Brain (organoid and tissue), 16 donors: ENCODE measurements at places on chromosomes 4 and X.
A peak's percentile ranks its signal among the peaks of the same experiment; 100 is the strongest.

DNA sequence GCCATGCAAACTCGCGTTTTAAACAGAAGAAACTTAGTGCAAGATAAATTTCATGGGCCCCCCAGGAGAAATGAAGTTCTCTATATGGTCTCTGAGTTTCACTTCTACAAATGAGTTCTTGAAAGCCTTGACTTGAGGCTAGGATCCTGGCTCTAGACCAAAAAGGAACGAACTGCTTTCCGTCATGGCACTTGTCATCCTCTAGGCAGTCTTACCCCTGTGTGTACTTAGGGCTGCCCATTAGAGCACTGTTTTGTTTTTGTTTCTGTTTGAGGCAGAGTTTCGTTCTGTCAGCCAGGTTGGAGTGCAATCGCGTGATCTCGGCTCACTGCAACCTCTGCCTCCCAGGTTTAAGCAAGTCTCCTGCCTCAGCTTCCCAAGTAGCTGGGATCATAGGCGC, 29.0 kb downstream of the RNF4 start:
- no peak for DNase-seq

DNA sequence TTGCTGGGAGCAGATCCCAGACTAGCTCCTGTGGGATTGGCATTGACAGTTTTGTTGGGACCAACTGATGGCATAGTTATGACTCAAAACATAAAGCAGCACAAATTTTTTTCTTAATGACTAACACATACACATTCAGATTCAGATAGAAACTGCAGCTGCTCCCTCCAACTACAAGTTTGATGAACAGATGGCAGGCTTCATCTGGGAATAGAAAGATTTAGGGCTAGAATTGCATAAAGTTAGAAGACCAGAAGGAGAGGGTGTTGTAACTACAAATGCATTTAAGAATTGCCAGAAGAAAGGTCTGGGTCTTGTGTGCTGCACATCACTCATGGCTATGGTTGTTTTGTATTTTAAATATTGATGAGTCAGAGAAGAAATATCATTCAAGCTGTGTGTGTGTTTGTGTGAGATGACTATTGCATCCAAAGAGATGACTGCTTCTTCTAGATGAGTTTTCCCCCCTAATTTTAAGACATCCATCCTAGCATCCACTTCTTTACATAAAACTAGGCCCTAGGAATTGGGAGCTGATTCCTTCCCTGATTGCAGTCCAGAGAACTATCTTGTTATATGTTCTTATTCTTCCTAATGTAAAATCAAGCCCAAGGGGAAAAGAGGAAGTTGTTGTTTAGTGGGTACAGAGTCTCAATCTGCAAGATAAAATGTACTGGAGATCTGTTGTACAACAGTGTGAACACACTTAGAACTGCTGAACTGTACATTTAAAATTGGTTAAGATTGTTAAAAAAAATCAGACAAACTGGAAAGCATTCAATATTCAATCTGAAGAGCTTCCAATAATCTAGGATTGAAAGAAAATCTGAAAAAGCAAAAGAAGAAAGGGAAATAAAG, 175.1 kb downstream of the PARM1 start:
- peak; percentile 42 for DNase-seq

DNA sequence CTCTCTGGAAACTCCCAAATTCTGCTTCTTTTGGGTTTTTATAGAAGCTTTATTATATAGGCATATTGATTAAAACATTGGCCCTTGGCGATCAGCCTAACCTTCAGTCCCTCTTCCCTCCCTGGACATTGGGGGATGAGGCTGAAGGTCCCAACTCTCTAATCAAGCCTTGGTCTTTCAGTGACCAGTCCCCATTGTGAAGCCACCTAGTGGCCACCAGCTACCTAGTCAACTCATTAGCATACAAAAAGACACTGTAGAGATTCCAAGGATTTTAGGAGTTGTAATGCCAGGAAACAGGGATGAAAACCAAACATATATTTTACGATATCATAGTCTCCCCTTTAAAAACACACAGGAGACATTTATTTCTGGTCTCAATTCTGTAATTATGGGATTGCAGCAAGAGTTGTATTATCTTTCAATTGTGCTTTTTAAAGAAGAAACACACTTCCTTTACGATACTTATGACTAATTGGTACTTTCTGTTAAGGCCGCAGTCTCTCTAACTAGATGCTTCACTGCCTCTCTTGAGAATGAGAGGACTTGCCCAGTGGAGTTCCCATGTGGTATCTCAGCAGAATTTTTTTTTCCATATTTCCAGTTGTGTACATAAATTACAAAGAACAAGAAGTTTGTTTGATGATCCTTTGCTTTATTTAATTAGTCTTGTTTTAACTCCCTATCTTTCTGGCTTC, 58.2 kb downstream of the WDR17 start:
- no peak for DNase-seq

- DNase-seq = no peak
These were observed 302.0 kb downstream of the FRMPD4 start for GRCh38 chrX:12440246-12440645.

DNA sequence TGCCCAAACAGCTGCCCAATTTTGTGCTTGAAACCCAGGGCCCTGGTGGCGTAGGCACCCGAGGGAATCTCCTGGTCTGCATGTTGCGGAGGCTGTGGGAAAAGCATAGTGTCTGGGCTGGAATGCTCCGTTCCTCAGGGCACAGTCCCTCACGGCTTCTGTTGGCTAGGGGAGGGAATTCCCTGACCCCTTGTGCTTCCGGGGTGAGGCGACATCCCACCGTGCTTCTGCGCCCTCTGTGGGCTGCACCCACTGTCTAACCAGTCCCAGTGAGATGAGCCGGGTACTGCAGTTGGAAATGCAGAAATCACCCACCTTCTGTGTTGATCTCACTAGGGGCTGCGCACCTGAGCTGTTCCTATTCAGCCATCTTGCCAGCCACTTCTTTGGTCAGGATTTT, 399.4 kb upstream of the FTHL17 start:
- DNase-seq = no peak

DNA sequence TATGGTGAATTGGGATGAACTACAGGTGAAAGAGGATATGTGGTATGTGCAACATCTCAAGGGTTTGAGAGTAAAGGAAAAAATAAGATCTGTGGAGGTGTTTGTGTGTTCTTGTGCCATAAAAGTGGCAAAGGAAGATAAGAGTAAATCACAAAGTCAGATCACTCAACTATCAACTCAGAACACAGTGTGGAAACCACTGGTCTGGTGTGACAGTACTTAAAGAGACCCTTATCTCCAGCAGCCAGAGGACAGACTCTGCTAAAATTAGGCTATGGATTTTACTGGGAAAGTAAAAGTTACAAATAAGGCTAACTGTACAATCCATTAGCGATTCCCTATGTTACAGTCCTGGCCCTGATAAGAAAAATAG, 54.0 kb upstream of the PRDM8 start:
- no peak for DNase-seq

- no peak for DNase-seq
These were observed 57.6 kb upstream of the RAPGEF2 start for GRCh38 chr4:159045321-159045720.

DNA sequence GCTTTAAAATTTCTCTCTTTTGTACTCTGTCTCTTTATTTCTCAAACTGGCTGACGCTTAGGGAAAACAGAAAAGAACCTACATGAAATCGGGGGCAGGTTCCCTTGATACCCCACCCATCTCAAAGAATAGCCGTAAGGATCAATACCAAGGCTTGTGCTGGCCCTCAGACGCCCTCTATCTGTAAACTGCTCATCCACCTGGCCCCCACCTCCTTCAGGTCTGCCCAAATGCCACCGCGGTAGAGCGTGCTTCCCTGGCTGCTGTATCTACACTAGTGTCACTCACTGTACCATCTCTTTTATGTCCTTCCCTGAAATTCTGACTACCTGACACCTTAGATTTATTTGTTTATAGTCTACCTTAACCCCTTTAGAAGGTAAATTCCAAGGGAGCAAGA, 62.8 kb downstream of the SMIM20 start:
- DNase-seq = no peak

GRCh38 chr4:168886351-168886750, 123.7 kb downstream of the CBR4 start:
- no peak for DNase-seq

DNA sequence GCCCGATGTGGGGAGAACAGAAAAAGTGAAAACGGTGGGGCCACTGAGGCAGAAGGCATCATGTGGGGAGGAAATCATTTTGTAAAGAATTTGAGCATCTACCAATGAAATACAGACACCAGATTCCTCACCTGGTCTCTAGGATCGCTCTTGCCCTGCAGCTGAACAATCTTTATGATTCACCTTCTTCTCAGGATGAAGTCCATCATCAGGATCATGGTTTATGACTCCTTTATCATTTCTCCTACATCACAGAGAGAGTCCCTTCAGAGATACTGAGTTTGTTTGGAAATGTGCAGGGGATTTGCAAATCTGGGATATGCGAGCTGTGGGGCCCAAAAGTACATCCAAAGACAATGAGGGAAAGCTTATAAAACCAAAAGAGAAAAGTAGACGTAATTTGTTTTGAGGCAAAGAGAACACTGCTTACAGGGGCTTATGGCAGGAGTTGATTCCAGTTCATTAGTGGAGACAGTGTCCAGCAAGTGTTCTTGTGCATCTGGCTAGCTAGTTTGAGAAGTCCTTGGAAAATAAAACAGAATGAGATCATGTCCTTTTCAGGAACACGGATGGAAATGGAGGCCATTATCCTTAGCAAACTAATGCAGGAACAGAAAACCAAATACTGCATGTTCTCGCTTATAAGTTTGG, 15.3 kb upstream of the ANXA5 start:
- no peak for DNase-seq

- DNase-seq = no peak
These were observed 7.1 kb downstream of the TASL start for GRCh38 chrX:30570505-30570904.

DNA sequence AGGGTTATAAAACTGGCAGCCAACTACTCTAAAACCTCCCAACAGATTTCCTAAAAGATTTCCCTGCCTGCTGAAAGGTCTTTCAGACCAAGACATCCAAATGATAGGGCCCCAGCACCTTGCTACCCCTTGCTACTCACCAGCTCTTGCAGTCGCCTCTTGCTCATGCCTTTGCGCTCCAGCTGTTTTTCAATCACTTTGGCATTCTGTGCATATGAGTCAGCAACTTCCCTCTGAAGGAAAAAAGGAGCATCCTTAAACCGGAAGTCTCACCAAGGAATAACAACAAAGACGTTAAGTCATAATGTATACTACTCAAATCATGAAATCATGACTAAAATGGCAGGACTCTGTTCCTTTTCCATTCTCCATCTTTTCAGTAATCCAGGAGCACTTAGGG, 24.0 kb downstream of the STEEP1 start:
- no peak for DNase-seq

DNA sequence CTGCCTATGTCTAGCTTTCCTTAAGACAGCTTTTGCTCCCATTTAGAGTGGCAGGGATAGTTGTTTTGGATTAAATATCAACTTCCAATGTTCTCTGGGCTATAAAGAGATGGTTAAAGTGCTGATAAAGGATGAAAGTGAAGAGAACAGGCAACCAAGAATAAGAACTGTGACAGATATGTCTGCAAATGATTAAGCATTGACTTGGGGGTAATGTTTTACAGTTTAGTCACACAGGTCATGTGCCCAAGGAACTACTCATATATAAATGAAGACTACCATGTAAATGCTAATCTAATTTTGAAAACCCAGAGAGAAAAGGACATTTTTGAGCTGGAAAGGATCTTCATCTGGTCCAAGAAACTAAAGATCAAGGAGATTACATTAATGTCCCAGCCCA, 42.1 kb downstream of the RBMX2 start:
- DNase-seq = no peak

- DNase-seq = no peak
These were observed 2.3 kb downstream of the HAUS7 start for GRCh38 chrX:153468008-153468580.

- DNase-seq = no peak
These were observed 133.4 kb upstream of the MSX1 start for GRCh38 chr4:4726051-4726450.

DNA sequence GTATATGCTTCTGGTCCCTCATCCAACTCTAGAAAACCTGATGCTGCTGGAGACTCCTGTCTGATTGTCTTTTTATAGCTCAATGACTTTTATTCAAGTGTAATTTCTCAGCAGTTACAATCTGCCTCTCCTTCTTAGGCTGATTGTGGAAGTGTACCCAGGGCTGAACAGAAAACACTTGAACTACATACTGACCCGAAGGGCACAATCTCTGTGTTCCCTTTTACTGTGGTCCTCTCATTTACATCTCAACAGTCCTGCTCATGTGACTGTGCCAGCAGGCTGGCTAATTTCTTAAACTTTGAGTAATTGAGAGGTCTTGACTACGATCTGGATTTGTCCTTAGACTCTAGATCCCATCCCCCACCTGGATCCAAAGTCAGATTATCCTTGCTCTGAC, 863.4 kb downstream of the PDHA2 start:
- peak; percentile 10 for DNase-seq

DNA sequence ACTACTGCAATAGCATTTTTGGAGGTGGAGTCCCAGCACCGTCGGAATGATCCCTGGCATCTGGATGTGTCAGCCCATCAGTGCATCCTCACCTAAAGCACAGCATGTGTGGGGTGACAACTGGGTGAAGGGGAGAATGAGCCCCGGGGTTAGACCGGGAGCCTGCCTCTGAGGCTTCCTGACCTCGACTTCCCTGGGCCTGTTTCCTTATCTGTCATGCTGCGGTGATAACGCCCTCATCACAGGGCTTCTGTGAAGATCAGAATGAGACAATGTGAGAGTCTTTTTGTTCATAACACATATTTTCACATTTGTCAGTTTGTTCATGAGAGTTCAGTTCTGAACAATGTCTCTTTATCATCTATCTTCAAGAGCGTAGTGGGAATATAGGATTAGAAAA, 31.1 kb upstream of the PDLIM3 start:
- no peak for DNase-seq
